ENCODE measurements at places on chromosomes 12 and 14.

DNA sequence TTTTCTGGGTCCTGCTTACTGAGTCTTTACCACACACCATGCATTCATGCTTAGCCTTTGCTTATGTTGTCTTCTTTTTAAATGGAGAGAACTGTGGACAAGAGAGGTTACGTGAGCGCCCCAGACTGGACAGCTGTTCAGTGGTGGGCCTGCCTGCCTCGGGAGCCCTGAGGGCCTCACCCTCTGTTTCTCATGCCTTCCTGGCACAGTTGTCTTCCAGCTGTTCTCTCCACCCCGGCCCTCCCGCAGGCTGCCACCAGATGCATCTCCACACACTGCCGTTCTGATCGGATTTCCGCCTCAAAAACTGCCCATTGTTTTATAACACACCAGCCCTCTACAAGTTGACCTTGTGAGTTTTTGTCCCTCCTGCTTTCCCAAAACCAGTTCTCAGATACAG, 100.8 kb downstream of the SAMD4A start:
- no peak for DNase-seq

DNA sequence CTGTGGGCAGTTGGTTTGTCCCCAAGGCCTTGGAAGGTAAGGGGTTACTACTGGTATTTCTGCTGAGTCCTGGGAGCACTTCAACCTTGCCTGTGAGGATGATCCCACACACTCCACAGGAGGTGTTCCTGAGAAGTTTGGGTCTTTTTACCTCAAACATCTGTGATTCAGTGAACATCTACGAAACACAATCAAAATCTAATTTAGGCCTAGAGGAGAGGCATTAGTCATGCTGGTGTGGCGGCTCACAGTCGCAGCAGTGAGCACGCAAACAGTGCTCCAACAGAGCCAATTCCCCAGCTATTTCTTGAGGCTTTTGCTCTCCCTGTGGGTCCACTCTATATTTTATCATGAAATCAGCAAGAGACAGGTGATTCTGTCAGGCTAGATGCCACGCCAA, 107.6 kb downstream of the APAF1 start:
- no peak for DNase-seq

DNA sequence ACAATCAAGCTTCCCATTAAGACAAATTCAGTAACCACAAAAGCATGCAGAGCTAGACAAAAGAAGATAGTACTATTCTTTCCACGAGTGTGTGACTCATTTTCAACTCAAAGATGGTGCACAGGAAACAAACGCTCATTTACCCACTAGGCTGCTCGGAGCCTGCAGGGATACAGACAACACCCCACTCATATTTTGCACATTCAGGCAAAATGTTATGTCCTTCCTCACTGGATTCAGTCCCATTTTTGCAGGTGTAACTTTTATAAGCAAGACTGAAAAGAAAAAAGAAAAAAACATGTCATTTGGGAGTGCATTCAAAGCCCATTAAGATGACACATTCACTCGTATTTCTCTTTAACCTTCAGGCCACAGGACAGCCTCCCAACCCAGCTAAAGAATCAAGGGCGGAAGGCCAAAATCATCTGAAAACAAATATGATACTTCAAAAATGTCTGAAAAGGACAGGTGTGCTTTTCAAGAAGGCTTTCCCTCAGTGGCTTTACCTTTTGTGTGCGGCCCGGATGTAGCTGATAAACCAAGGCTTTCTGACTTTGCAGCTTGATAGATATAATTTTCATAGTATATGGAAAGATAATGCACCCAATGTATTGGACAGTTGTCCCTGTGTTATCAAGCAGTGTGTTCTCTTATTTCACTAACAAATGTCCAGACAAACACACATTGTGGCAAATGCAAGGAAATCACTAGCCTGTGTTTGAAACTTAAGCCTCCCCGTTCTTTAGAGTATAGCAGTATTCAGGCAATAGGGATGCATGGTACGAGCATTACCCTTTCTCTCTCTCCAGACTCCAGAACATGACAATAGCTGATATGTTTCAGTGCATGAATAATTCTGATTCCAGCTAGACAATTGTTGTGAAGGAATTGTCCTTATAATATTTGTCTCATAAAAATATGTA, 147.8 kb upstream of the KRR1 start:
- DNase-seq, result no peak

DNA sequence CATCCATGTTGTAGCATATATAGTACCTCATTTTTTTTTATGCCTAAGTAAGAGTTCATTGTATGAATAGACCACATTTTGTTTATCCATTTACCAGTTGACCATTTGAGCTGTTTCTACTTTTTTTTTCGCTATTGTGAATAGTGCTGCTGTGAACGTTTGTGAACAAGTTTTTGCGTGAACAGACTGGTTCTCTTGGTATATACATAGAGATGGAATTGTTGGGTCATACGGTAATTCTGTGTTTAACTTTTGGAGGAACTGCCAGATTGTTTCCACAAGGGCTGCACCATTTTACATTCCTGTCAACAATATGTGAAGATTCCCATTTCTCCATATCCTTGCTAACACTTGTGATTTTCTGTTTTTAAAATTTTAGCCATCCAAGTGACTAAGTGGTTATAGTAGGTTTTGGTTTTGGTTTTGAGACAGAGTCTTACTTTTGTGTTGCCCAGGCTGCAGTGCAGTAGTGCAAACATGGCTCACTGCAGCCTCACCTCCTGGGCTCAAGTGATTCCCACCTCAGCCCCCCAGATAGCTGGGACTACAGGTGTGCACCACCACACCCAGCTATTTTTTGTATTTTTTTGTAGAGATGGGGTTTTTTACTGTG, 68.3 kb upstream of the AMN start:
- DNase-seq, result no peak

DNA sequence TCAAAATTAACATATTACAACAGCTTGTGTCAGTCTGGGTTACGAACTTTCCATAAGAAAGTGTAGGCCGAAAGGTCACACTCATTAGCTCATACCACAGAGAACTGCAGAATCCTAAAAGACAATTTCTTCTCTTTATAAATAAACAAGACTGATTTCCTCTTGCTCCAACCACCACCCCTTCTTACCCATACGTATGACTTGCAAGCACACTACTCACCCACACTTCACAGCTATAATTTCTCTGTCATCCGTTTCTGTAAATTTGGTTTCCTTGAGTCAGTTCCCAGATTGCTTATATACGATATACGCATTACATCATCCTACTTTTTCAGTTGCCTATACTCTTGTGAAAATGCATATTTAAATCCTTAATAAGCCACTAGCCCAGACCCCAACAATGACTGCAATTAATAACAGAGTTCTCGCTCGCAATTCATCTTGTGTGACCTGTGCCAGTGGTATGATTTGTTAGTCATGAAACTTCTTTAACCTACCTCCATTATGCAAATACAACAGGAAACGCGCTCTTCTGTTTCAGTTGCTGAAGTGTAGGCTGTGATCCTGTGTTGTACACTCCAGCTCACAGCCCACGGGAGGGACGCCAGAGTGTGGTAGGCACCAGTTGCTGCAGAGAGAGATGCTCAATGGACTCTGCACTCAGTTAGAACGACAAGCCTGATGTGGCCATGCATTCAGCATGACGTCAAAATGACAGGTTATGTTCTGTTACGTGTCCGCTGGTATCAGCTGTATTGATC, 417.6 kb downstream of the PDZRN4 start:
- no peak for DNase-seq

DNA sequence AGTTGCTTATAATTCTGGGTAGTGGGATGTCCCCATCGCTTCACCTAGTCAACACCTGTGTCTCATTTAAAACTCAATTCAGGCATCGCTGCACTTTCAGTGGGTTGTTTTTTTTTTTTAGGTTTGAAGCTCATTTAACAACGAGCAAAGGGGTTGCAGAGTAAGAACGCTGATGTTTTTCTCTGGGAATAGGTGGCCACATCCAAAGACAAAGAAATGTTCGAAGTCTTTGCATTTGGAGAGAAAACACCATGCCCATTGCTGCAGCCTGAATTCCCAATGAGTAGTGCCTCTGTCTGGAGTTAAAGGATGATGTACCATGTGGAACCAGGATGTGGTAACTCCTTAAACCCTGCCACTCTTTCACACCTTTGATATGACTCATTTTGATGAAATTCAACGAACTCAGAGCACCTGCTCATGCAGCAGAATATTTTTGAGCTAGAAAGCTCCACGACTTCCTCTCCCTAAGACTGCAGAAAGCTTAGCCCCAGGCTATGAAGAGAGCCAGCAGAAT, 35.1 kb upstream of the BATF start:
- no peak for DNase-seq

GRCh38 chr14:100030452-100031153, 34.6 kb upstream of the EVL start:
- DNase-seq, result no peak

- DNase-seq, result no peak
These were observed 8.5 kb downstream of the FBXW8 start for GRCh38 chr12:116919247-116919661.

- no peak for DNase-seq
These were observed 147.4 kb downstream of the BCL11B start for GRCh38 chr14:99124482-99125105.

DNA sequence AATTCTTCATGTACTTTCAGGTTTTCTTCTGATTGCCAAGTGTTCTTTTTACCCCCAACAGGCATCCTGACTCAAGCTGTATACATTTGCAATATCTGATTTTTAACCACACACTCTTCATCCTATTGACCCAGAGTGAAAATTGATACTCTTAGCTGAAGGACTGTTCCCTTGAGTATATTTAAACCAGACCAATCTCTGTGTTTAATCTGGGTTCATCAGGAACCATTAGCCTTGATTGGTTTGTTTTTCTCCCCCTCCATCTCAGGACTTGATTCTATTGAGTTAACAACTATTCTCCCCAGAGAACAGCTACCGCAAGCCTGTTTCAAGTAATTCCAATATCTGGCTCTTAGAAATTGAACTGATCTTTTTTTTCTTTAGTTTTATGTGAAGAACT, 222.3 kb upstream of the NOVA1 start:
- DNase-seq, result no peak
